CD4-positive, alpha-beta T cell treated with Interleukin-12 subunit alpha and Interleukin-12 subunit beta, for 1 hour (primary cell): ENCODE measurements at places on chromosomes 3 and 15.

GRCh38 chr15:61184431-61184830 is 44.7 kb downstream of the RORA start:
- DNase-seq: no peak

DNA sequence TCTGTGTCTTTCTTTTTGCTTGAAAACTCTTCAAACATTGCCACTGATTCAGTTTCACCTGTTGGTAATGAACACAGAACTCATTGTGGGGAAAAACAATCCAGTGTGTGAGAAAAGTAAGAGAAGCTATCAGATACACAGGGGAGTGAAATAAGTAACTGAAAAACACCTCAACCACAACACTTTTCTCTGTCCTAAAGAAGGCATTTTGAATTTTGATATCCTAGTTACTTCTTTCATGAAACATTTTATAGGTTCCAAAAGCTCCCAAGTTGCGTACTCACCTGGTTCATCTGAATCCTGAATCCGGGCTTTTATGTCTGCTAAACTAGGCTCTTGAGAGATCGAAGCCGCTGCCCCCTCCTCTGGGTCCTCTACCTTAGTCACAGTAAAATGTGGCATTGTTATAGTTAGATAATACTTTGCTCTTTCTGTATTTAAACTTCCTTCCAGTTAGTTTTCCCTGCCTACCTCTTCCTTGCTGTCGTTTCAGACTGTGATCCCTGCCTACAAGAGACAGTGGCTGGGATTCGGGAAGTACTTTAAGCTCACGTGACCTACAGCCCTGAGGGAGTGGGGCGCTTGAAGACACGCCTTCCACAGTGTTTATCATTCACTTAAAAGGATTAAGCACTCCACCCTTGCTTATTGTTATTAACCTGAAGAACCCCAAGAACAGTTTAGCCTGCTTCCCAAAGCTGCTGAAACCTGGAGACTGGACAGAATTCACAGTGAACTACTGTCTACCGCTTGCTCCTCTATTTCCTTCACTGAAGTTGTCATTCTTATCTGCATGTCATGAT is 19.1 kb downstream of the SLC12A6 start:
- peak; percentile 44 for DNase-seq

- no peak for DNase-seq
These were observed 143.8 kb upstream of the IL12A start for GRCh38 chr3:159844801-159845261.

DNA sequence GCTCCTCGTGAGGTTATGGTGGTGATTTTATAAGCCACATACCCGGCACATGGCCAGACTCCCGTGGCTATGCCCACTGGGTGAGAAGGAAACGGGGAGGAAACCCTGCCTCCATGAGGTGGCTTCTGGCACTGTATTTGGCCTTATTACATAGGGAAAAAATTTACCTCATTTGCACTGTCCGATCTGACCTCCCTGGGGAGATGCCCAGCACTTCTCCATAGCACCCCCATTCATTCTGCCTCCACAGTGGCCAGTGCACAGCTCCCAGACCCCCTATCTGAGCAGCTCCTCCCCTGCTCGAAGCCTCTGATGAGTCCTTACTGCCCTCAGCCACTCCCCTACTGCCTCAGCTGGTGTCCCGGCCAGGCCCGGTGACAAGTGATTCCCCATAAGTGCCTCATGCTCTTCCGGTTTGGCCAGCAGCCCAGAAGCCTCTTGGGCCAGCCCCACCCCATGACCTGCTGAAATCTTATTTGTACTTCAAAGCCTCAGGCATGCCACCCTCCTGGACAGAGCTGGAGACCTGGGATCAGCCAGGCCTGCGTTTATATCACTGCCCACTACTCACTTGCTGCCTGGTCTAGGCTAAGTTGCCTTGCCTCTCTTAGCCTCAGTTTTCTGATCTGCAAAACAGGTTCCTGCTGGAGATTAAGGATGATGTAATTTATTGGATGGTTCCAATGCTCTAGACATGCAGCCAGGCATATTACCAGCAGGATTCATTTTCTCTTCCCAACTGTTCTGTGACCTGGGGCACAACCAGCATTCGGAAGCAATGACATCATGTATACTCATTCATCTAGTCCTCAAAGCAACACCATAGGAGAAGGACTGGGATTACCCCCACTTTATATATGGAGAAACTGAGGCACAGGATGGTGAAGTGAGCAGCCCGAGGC is 30.6 kb upstream of the SLC6A6 start:
- DNase-seq: no peak

GRCh38 chr3:169240786-169241486 is 422.6 kb downstream of the MECOM start:
- DNase-seq: no peak

GRCh38 chr15:61051569-61052031 is 177.5 kb downstream of the RORA start:
- DNase-seq: peak; percentile 1

GRCh38 chr3:30673425-30674341 is 67.3 kb downstream of the TGFBR2 start:
- DNase-seq: no peak

GRCh38 chr3:185070491-185071286 is 82.2 kb downstream of the C3orf70 start:
- no peak for DNase-seq

DNA sequence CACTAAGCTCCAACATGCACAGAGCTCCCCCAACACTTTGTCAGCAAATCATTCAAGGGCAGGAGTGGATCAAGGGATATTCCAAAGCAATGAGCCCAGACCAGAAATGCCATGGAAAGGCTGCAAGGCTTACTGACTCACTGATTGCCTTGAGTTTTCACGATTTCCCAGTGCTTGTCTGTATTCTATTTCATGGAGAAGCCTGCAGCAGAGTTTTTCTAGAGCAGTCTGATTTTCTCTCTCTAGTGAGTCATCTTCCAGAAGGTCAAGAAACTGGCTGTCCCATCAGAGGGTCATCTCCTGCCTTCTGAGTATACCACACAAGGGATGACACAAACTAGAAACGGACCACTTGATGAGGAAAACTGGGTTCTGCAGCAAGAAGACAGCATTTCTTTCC is 16.5 kb downstream of the LMCD1 start:
- no peak for DNase-seq

DNA sequence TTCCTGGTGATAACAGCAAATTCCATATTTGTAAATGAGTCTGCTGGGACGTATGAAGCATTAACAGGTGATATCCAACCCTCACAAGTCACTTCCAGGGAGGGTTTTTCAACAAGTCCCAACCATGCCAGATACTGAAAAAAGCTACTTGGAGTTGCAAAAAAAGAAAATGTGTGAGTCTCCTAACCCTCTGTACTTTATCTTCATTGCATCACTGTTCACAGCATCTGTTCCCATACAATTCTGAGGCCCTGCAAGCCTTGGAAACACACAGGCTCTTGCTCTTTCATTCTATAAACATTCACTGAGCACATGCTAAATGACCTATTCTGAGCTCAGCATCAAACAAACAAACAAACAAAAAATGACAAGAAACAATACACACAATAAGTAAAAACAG is 120.8 kb downstream of the RFTN1 start:
- no peak for DNase-seq

DNA sequence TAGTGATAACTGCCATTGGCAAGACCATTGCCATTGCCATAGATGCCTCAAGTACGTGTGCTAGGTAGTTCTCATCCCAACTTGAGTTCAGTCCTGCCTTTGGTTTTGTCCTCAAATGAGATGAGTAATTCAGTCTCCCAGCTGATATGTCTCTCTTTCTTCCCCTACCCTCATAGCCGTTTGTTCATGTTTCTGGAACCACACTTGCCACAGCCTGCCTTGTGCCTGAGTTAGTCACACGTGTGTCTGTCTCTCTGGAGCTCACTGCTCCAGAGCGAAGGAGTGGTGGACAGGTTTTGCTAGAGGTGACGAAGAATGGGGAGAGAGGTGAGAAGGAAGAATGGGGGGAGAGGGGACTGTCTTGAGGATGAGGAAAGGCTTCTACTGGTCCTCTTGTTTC is 88.0 kb upstream of the IGF1R start:
- DNase-seq: no peak

DNA sequence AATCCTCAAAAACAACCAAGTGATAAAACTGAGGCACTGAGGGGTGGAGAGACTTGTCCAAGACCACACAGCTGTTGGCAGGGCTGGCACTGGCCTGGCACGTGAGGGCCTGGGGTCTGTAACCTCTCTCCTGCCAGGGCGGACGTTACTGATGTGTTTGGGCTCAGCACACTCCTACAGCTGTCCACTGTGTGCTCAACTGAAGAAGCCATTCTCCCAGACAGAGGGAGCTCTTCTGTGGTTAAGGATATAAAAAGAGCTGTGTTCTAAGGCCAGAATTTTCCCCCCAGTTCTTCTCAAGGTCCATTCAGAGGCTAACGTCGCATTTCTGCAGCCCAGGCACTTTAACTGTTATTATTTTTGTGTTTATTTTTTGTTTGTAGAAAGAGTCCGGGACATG is 429.0 kb upstream of the ATP11B start:
- no peak for DNase-seq

GRCh38 chr15:67521783-67522568 is 1.0 kb downstream of the C15orf61 start:
- DNase-seq: peak; percentile 13

GRCh38 chr3:151940481-151940880 is 67.0 kb downstream of the SUCNR1 start:
- DNase-seq: no peak

GRCh38 chr3:112958811-112959560 is 15.9 kb downstream of the CD200R1 start:
- DNase-seq: no peak

GRCh38 chr3:37502621-37503020 is 328.2 kb upstream of the LRRFIP2 start:
- DNase-seq: no peak

DNA sequence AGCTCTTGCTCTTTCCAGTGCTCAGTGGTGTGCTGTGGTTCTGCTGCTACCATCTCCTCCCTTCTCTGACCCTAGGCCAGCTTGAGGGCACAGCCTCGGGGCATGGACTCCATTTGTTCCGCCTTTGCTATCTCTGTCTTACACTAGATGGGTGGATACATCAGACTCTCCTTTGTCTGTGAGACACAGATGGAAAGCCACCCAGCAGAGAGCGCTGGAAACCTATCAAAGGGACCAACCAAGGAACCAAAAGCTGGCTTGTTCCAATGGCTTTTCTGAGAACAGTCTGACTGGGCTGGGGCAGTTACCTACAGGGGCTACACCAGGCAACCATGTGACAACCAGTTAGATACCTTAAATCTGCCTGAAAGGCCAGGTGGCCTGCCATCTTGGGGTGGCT is 63.8 kb downstream of the NPTN start:
- no peak for DNase-seq

DNA sequence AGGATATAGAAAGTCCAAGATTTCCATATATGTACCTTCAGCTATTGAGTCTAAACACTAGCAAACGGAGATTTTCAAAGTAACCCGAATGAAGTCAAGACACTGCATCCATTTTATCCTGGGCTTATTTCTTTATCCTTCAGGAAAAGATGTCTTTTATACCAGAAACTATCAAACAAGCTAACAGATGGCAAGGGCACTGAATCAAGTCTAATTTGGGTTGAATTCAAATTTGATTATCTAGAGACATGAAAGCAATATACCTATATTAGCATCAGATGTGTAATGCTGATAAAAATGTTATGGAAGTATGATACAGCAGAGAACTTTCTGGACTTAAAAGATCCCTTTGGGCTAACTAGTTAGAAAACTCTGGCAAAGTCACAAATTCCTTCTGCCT is 138.3 kb upstream of the TSPAN3 start:
- DNase-seq: no peak

GRCh38 chr3:131480116-131480515 is 22.7 kb downstream of the MRPL3 start:
- DNase-seq: no peak

GRCh38 chr3:13501958-13502790 is 22.1 kb downstream of the HDAC11 start:
- DNase-seq: no peak
